GM19239 (cell line): ENCODE measurements at places on chromosomes 11 and 22.

- DNase-seq, result no peak
Measured at GRCh38 chr11:134393638-134394037, 18.4 kb downstream of the B3GAT1 start.

DNA sequence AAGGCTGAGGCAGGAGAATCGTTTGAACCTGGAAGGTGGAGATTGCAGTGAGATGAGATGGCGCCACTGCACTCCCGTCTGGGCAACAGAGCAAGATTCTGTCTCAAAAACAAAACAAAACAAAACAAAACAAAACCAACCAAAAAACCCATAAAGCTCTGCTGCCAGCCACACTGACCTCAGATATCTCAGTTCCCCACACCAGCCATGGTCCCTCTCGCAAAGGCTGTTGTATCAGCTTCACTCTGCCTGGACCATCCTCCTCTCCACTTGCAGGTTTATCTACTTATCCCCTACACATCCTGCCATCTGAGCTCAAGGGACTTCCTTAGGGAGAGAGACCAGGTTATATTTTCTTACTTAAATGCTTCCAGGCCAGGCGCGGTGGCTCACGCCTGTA is 11.1 kb downstream of the BACE1-AS start:
- no peak for DNase-seq

- DNase-seq, result no peak
Measured at GRCh38 chr11:12958986-12959385, 50.1 kb upstream of the RASSF10 start.

DNA sequence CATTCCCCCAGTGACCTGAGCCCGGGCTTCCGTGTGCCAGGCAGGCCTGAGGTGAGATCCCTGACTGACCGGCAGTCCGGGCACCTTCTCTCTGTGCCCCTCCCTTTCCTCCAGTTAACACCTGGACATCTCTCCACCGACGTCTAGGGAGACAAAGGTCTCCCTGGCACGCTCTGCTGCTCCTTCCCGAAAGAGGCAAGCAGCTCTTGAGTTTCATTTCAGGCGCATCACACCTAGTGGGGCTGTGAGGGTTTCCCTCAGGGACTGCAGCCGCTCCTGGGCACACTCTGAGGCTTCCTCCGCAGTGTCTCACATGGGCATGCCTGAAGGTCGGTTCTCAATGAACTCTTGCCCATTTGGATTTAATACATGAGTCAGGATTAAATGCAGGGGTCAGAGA is 322.7 kb downstream of the CTTN start:
- DNase-seq, result no peak

DNA sequence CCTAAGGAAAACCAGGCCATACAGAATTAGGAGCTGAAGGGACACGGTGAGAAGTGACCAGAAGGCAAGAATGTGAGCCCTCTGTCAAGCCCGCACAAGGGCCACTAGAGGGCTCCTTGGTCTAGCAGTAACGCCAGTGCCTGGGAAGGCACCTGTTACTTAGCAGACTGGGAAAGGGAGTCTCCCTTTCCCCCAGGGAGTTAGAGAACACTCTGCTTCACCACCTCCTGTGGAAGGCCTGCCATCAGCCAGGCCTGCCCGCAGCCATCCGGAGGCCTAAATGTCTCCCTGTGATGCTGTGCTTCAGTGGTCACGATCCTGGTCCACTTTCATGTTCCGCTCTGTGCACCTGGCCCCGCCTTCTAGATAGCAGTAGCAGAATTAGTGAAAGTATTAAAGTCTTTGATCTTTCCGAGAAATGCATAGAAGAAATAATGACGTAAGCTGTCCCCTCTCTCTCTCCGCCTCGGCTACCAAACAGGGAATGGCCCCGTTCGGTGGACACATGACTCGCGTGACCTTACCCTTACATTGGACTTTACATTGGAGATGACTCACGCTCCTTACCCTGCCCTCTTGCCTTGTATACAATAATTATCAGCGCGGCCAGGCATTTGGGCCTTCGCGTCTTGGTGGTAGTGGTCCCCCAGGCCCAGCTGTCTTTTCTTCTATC is 10.7 kb upstream of the GSTP1 start:
- no peak for DNase-seq

DNA sequence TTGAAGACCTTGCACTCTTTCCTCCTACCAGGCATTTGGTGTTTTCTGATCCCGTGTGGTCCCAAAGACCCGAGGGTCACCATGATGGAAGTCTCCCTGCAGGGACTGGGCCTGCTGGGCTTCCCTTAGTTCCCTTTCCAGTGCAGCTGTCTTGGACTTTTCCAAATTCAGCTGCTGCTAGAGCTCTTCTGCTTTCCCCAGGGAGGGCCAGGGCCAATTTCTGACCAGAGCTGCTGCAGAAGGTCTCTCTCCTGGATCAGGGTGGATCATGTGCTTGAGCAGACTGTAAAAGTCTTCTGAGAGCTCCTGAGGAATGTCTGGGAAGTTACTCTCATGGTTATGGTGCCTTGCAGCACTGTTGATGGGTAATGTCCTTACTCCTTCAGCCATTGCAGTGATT is 23.2 kb downstream of the LDLRAD3 start:
- DNase-seq, result no peak

GRCh38 chr11:45988921-45989320 is 66.5 kb downstream of the LARGE2 start:
- no peak for DNase-seq

- no peak for DNase-seq
Measured at GRCh38 chr11:74773476-74773875, 24.8 kb downstream of the RNF169 start.

- no peak for DNase-seq
Measured at GRCh38 chr11:93728792-93729128, 12.5 kb downstream of the TAF1D start.

- DNase-seq, result no peak
Measured at GRCh38 chr11:18452927-18453326, 2.7 kb upstream of the LDHAL6A start.

- no peak for DNase-seq
Measured at GRCh38 chr11:13939961-13940906, 22.3 kb upstream of the SPON1 start.

GRCh38 chr11:47886096-47886495 is 37.9 kb upstream of the NUP160 start:
- no peak for DNase-seq

DNA sequence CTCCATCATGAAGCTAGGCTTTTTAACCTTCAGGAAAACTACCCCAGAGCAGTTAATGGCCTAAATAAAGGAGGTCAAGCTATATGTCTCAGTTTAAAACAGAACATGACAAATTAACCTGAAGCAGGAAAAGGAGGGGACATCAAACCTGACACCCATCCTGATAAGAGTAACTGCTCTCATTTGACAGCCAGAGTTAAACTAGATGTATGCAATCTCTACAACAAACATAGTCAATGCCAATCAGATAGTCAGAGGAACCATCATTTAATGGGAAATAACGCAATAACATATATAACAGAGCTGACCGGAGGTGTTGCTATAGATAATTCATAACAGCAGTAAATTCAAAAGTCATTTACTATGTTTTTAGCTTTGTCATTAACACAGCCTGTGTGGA is 3.1 kb downstream of the ZNF202 start:
- DNase-seq, result no peak

- DNase-seq, result no peak
Measured at GRCh38 chr11:88508418-88508758, 170.9 kb upstream of the CTSC start.

GRCh38 chr11:76376746-76377558 is 4.0 kb downstream of the THAP12 start:
- no peak for DNase-seq

GRCh38 chr22:47853750-47854149 is 1091.3 kb downstream of the TBC1D22A start:
- no peak for DNase-seq

DNA sequence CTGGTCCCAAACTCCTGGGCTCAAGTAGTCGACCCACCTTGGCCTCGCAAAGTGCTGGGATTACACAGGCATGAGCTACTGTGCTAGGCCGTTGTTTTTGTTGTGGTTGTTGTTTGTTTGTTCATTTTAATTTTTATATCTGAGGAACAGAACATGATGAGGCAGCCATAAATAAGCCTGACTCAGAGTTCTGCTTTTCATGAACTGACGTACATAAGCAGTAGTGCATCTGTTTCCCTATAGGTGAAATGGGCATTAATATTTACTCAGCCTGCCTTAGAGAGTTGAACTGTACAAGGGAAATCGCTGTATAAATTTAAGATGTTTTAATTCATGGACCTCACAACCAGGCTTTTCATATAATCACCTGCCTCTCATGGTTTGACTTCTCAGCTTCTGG is 80.5 kb downstream of the PDHX start:
- no peak for DNase-seq

DNA sequence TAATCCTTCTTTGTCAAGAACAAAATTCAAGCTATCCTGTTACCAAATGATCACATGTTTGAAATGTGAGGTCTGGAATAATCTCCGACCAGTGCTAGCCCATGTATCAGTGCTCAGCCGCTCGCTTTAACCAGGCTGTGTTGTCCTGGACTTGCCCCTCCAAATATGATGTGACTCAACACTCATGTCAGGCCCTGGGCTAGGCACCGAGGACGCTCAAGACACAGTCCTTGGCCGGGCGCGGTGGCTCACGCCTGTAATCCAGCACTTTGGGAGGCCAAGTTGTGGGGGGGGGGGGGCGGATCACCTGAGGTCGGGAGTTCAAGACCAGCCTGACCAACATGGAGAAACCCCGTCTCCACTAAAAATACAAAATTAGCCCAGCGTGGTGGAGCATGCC is 54.1 kb upstream of the WNT7B start:
- no peak for DNase-seq

GRCh38 chr11:110712659-110713448 is 617 bp upstream of the ARHGAP20 start:
- no peak for DNase-seq

DNA sequence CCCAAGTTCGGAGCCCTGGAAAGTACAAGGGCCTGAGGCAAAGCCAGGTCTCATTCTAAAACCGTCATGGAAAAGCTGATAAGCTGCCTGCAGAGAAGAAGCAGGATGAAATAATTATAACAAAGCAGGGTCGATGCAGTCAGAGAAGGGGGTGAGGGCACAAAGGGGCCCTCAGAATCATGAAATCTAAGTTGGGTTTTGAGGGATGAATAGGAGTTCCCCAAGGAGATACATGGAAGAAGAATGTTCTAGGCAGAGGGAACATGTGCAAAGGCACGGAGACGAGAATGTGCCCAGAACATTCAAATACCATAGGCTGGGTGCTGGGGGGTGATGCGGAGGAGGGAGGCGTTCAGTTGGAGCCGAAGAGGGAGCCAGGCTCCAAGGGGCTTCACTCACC is 25.0 kb downstream of the IGLL1 start:
- no peak for DNase-seq

- no peak for DNase-seq
Measured at GRCh38 chr11:1225386-1226225, 2.7 kb downstream of the MUC5B start.

- no peak for DNase-seq
Measured at GRCh38 chr22:19713650-19714311, 522 bp upstream of the SEPTIN5 start.

DNA sequence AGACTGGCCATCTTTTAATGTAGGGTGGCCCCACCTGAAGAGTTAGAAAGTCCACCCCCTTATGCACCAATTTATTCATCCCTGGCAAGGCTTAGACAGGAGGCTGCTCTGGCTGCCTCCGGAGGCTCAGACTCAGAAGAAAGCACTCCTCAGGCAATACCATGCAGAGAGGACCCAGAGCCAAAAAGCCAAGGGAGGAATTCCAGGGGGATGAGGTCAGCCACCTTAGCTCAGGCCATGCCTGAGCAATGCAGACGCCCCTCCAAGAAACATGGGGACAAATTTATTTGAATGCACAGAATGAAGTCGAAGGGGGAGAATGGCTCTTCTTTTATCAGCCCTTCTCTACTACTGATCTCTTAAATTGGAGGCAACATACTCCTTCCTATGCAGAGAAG is 39.7 kb upstream of the GLYAT start:
- DNase-seq, result no peak

DNA sequence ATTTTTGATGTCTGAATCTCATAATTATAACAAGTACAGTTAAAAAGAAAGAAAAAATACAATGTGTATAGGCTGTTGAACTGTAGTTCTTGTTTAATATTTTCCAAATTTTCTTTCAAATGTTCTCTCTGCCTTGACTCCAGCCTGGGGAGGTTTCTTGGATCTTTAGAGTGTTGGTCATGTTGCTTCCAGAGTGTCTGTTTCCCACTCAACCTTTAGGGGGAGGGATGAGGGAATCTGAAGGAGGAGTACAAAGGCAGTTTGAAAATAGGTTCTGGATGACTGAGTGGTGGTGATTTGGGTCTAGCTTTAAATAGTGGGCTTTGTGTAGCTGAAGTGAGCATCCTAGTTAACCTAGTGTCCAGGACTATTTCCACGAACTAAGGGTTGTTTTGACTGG is 2.0 kb downstream of the CTNND1 start:
- no peak for DNase-seq

- DNase-seq, result no peak
Measured at GRCh38 chr22:35785181-35785923, 67.7 kb downstream of the APOL5 start.

GRCh38 chr11:125418396-125418795 is 77.7 kb downstream of the FEZ1 start:
- DNase-seq, result no peak

- DNase-seq, result peak; percentile 56
Measured at GRCh38 chr22:26615149-26615548, 2.7 kb downstream of the CRYBB1 start.

GRCh38 chr11:94649254-94649653 is 82.1 kb downstream of the PIWIL4 start:
- no peak for DNase-seq

- DNase-seq, result no peak
Measured at GRCh38 chr22:21087119-21087518, 41.4 kb downstream of the LRRC74B start.

DNA sequence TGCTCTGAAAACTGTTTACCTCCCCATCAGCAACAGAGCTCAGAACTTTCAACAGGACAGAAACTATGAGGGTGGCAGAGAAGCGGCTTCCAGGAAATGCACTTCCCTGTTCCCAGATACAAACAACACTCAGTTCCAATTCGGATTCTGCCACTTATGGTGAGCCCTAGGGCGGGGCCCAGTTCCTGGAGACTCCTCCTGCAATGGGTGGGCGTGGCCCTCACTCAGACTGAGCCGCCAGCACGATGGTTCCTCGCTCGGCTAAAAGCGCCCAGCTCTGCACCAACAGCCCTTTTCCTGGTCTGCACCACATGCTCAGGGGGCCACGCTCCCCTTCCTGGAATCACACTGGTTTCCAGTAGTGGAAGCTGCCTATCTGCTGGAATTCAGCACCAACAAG is 314.1 kb downstream of the CTTN start:
- DNase-seq, result no peak
